ENCODE measurements at places on chromosomes 12 and 14.

DNA sequence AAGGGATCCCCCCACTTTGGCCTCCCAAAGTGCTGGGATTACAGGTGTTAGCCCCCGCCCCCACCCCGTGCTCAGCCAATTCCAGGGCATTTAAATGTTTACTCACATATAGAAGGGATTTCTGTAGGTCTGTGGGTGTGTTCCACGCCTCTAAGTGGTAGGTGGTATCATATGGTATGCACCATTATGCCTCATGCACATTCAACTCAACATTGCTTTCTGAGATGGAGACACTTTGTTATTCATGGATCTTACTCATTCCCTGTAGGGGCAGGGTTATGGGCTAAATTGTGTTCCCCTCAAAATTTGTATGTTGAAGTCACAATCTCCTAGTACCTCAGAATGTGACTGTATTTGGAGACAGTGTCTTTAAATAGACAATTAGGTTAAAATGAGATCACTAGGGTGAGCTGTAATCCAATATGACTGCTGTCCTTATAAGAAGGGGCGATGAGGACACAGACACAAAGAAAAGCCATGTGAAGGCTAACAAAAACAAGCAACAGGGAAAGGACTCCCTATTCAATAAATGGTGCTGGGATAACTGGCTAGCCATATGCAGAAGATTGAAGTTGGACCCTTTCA lies 200.6 kb downstream of the EFCAB11 start:
- no peak for DNase-seq

DNA sequence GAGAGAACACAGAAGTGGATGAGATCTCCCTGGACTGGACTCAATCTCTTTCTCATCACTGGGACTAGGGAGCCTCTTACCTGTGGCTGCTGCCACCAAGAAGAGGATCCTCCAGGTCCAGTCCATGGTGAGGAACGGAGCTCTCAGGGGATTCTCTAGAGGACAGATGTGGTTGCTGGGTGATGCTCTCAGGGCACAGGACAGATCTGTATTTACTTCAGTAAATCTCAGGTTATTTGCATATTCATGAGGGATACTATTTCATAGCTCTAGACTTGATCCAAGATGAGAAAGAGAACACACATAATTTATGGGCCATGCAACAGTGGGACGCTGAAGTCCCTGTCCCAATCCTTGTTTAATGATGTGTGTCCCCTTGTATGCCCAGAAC lies 460.5 kb downstream of the TMEM121 start:
- DNase-seq, result no peak

- DNase-seq, result no peak
Measured at GRCh38 chr12:43766291-43766690, 7.5 kb downstream of the IRAK4 start.

GRCh38 chr12:32482226-32482625 lies 82.9 kb downstream of the FGD4 start:
- no peak for DNase-seq

DNA sequence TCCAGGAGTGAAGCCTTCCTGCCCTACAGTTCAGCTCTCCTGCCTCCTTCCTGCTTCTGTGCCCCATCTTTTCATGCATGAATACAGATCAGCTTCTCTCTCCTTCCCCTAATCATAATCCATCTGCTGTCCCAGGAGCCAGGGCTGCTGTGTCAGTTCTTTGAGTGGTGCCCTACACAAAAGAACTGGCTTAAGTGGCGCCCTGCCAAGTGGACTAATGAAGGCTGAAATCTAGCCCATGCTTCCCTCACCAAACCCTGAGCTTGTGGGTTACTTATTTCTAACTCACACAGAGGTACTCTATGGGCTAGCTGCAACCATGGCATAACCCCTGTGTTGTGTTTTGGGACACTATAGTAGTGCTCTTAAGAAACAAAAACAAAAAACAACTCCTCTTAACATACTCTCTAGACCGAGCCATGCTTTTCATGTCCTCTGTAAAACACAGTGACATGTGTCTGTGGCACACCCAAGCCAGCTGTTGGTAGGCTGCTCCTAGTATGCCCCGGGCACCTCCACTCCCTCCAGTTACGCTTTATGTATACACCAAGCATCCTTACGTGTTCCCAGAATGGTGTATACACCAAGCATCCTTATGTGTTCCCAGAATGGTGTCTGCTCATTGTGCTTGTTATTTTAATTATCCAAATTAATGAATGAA lies 19.3 kb upstream of the ETV6 start:
- DNase-seq, result no peak

DNA sequence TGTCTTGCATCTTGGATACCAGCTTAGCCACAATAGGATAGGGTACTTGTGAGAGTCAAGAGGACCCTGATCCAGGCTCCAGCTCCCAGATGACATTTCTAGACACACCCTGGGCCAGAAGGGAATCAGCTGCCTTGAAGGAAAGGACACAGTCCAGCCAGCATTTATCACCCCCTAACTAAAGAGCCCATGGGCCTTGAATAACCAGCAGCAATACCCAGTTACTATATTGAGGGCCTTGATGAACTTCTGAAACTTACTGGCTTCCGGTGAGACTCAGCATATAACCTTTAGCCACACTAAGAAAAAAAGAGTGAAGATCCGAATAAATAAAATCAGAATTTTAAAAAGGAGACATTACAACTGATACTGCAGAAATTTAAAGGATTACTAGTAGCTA lies 1135.4 kb downstream of the LRFN5 start:
- DNase-seq, result no peak

GRCh38 chr12:93041416-93041815 lies 112.3 kb upstream of the EEA1 start:
- no peak for DNase-seq

- DNase-seq, result no peak
Measured at GRCh38 chr12:123267991-123268843, 3.4 kb downstream of the CDK2AP1 start.
